GM04504 (cell line): ENCODE measurements at places on chromosomes 1 and 21.

DNA sequence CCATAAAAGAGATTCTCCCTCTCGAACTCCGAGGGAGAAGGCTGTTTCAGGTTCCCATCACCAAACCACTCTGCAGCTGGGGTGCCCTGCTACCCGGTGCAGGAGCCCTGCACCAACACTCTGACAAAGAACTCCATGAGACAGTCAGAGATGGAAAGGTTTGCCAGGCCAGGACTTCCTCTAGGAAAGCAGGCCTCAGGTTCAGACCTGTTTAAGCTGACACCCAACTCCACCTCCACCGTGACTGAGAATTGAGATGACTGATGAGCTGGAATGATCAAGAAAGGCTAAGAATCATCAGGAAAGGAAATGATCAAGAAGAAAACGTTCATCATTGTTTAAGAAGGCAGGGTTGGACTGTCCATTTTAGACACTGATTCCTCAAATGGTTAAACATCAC is 46.2 kb upstream of the KCNE1 start:
- no peak for DNase-seq

- no peak for DNase-seq
These were observed 835 bp downstream of the PGM1 start for GRCh38 chr1:63593886-63594605.

- DNase-seq = no peak
These were observed 38.1 kb upstream of the STUM start for GRCh38 chr1:226510453-226510852.

- DNase-seq = no peak
These were observed 12.9 kb upstream of the KCNE1 start for GRCh38 chr21:34524646-34525601.

DNA sequence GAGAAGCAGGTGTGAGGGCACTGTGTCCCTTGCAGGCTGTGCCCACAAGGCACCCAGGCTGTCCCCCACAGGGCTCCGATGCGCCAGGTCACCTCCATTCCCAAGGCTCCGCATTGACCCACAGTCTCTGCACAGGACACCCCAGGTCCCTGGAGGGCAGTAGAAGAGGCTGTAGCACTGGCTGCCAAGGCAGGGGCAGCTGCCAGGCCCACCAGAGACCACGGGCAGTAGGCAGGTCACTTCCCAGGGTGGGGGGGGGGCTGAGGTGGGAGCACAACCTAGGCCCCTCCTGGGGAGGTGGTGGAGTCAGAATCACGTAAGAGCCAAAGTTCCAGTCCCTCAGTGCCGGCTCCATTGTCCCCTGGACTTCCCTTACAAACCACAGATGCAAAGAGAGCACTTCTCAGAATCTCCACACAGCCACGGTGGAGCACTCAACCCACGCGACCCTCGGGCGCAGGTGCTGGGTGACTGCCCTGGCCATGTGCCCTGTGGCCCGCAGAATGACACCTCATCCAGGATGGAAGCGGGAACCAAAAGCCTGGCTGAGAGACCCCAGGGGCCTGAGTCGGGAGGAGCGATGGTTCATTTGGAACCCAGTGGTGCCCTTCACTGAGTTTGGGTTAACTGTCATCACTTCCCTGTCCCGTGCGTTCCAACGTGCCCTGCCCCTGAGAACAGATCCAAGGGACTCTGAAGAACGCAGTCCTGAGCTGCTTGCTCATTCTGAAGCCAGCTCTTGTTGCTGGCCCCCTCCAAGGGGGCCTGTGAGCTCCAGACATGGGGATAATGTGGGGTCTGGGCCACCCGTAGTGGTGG is 69.7 kb upstream of the PDE9A start:
- DNase-seq = no peak

- no peak for DNase-seq
These were observed 87.7 kb upstream of the C1orf174 start for GRCh38 chr1:3987669-3988235.

- DNase-seq = no peak
These were observed 57.5 kb upstream of the PDC start for GRCh38 chr1:186518395-186518794.

DNA sequence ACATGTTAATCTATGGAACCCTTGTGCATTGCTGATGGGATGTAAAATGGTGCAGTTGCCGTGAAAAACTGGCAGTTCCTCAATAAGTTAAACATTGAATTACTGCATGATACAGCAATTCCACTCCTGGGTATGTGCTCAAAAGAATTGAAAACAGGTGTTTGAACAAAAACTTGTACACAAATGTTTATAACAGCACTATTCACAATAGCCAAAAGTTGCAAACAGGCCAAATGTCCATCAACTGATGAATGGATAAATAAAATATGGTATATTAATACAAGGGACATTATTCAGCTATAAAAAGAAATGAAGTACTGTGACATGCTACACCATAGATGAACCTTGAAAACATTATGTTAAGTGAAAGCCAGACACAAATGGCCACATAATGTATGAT is 17.7 kb upstream of the SRSF10 start:
- no peak for DNase-seq

- DNase-seq = no peak
These were observed 1087.2 kb upstream of the B3GALT2 start for GRCh38 chr1:194273660-194274059.

DNA sequence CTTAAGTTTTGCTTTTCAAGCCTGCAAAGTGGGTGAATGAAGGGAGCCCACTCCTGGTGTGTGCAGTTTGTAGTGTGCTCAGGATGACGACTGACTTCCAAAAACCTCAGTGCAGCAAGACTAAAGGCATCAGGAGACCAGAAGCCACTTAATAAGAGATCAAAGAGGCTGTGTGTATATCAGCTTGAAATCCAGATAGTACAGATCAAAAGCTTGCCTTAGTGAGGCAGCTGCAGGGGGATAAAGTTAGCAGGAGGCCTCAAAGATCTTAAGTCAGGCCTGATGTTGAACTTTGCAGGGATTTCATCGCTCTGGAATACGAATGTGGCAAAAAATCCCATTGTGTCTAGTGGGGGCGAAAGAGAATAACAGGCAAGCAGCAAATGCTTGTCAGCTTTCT is 99.8 kb downstream of the PATJ start:
- DNase-seq = no peak

DNA sequence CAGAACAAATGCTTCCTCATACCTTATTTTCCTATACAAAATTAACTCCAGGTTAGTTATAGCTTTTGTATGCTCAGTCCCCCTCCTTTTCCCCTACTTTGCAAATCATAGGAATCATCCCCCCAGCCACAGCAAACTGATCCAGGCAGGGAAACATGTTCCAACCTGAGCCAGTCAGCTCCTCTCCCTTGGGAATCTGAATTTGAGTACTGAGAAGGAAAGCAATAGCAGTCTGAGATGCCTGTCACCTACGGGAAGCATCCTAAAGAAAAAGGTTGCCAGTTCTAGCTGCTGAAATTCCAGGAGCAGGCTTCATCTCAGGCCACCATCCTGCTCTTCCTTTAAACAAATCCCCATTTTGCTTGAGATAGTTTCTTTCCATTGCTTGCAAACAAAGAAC is 6.9 kb downstream of the ADSS2 start:
- no peak for DNase-seq

DNA sequence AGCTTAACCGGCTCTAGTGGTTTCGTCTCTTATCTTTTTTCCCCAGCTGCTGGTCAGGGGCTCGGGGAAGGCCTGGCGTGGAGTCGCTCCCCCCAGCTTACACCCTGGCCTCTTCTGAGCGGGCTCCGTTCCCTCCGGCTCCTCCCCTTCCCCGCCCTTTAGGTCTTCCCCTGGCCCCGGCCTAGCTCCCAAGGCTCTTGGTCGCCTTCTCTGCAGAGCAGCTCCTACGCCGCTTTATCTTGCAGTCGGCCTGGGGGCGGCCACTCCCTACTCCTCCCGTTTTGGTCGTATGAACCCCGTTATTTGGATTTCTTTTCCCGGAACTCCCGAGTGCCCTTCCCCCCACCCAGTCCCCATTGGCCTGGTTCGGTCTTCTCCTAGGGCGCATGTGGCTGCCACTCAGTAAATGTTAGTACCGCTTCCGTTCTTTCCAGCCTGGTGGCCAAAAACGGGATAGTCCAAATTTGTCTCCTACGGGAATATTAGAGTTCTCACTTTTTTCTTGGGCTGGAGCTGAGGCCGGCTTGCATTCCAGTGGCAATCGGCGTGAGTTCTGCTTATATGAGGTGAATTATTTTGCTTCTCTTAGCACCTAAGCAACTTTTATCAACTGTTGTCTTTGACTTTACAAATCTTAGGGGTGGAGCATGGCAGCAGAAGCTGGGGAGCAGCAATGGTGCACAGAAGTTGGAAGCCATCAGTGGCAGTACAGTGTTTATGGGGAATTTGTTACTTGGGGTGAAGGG is 467 bp downstream of the THRAP3 start:
- DNase-seq = peak; percentile 79

- no peak for DNase-seq
These were observed 254.8 kb upstream of the VAMP3 start for GRCh38 chr1:7516341-7516740.

DNA sequence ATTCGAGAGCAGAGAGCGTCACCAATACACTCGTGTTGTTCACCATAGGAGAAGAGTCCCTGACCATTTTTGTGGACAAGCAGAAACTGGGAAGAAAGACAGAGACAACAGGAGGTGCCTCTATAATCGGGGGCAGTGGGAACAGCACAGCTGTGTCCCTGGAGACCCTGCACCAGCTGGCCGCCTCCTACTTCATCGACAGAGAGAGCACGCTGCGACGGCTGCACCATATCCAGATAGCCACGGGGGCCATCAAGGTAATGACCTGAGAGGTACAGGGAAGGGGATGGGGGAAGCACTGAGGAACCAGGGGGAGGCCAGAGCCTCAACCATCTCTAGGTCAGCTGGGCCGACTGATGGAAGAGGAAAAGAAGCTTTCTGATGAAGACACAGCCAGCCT is 86.4 kb downstream of the BRINP2 start:
- no peak for DNase-seq

- DNase-seq = no peak
These were observed at the start of gene TFF2 for GRCh38 chr21:42350927-42351426. Gene TFF2, minus strand, starts transcription at chr21:42350994. Its CDS starts 37 bp downstream, at chr21:42350957.

GRCh38 chr1:236041631-236042618 is 23.0 kb downstream of the NID1 start:
- no peak for DNase-seq

DNA sequence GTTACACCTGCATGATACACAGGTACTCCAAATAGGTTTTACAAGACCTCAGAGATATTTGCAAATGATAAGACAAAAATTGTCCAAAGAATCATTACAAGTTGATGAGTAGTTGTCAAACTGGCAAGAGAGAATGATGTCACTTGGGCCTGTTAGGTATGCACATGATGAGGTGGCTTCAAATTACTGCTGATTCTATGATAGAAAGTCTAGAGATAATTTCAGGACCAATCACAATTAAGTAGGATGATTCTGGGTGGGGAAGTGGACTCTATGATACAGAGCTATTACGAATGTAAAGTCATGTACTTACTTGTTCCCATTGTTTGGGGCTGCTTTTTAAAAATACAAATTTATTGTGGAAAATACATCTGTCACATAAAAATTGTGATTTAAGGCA is 5.2 kb upstream of the SPRR1B start:
- no peak for DNase-seq

DNA sequence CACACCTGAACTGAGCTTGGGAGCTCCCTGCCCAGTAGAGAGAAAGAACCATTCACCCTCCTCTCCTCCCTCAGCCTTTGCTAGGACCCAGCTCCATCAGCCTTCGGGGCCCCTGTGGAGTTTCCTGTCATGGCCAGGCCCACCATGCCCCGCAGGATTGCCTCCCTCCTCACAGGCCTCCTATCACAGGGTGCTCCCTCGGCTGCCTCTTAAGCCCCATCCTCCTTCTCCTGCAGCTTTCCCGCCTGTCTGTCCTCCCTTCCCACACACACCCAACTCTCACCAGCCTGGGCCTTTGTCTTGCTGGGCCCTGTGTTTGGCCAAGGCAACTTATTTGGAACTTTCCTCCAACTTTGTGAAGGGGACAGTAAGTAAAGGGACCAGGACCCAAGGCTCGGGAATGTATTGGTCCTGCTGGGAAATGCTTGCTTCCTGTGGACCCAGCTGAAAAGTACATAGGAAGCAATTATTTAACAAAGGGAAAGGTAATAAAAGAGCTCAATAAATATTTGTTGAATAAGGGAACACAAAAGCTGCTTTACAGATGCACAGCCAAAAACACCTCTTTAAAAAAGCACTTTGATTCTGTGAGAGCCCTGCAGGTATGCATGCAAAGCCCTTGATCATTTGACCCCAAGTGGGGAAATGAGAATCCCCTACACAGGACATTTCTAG is 31.6 kb upstream of the TENT5C start:
- DNase-seq = no peak

DNA sequence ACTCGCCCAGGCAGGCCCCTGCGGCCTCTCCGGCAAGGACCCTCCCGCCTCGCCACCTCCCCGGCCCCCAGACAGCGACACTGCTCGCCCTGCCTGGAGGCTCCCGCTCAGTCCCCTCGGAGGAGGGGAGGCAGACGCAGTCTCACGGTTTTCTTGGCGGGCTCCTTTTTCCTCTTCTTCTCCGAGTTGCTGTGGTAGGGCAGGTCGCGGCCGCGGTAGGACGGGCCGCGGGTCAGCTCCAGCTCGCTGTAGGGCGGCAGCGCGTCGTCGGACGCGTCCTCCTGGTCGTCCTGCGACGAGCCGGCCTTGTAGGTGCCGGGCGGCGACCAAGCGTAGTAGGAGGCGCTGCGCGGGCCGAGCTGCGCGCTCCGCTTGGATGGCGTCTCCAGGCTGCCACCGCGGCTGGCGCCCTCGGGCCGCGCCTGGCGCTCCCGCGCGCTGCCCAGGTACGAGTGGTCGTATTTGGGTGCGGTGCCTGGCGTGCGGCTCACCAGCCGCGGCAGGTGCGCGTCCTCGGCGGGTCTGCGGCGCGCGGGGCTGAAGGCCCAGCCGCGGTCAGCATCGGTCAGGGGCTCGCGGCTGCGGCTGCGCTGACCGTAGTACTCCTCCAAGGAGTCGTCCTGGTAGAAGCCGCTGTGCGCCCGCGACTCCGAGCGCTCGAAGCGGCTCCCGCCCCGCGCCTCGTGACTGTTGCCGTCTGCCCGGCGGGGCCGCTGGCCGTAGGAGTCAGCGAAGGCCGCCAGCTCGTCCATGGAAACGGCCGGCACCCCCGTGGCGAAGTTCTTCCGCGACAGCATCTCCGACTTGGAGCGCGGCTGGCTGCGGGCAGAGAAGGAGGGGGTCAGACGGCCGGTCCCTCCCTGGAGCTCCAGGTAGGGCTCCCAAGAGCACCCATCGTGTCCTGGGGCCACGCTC is 44.8 kb upstream of the TADA1 start:
- DNase-seq = no peak

- no peak for DNase-seq
These were observed 71.6 kb upstream of the SELENON start for GRCh38 chr1:25728301-25728935.
